ENCODE measurements at places on chromosomes 11 and 22.
A peak's percentile ranks its signal among the peaks of the same experiment; 100 is the strongest.

GRCh38 chr22:19763458-19764298 lies 3.1 kb downstream of the TBX1 start:
- DNase-seq, result no peak

- DNase-seq, result no peak
Measured at GRCh38 chr11:117909611-117910382, 19.4 kb downstream of the TMPRSS13 start.

DNA sequence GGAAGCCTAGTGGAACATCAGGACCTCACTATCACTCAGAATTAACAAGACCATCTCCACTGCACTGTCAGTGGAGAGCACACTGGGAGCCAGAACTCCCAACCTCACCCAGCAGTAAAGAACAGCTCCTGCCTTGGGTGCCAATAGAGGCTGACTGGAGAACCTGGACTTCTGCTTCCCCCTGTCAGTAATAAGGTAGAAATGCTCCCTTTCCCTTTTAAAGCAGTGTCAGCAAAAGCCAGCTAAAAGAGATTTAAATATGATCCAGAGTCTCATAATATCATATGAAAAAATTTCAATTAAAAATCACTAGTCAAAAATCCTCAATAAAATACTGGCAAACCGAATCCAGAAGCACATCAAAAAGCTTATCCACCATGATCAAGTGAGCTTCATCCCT lies 82.8 kb downstream of the SPATA19 start:
- no peak for DNase-seq

- no peak for DNase-seq
Measured at GRCh38 chr11:71485063-71485399, 32.0 kb downstream of the NADSYN1 start.

- no peak for DNase-seq
Measured at GRCh38 chr11:64366751-64367150, 7.8 kb downstream of the RPS6KA4 start.

GRCh38 chr11:17206463-17206862 lies 1.3 kb downstream of the PIK3C2A start:
- no peak for DNase-seq

DNA sequence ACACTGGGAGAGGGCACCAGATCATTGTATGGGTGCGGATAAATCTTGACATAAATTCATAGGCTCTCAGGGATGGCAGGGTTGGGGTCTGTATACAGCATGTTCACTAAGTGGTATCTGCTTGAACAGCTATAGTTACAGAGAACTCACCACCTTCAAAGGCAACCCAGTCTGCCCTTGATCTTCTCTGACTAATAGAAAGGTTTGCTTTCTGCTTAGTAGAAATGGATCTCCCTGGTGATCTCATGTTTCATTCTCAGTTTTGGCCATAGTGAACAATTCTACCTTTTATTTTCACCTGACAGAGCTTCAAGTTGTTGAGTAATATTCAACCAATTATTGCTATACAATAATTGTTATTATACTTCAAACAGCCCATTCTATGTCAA lies 32.4 kb downstream of the CNTF start:
- DNase-seq, result peak; percentile 26

GRCh38 chr22:24587948-24588347 lies 4.9 kb downstream of the LRRC75B start:
- DNase-seq, result no peak

DNA sequence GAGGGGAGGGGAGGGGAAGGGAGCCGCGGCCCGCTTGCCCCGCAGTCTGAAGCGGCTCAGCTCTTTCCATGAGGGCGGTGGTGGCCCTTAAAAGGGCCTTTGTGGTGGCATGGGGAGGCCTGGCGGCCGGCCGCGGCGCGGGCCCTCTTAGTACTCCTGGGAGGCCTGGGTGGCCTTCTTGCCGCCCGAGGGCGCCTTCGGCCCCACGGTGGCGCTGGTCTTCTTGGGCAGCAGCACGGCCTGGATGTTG lies 6.9 kb downstream of the DPAGT1 start:
- no peak for DNase-seq

- no peak for DNase-seq
Measured at GRCh38 chr11:56889986-56890385, 98.7 kb upstream of the OR5AK2 start.

GRCh38 chr22:19109198-19110063 lies 12.8 kb downstream of the DGCR2 start:
- DNase-seq, result peak; percentile 36

GRCh38 chr22:31533374-31533773 lies 37.0 kb downstream of the SFI1 start:
- no peak for DNase-seq

DNA sequence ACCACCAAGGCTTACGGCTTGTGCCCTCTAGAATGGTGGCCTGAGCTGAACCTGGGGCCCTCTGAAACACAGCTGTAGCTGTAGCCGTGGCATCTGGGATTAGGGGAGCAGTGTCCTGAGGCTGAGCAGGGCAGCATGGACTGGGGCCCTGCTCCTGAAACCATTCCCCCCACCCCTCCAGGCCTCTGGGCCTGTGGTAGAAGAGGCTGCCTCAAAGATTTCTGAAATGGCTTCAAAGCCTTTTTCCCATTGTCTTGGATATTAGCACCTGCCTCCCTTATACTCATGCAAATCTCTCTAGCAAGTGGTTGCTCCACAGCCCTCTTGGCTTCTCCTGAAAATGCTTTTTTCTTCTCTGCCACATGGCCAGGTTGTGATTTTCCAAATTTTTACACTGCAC lies 106.9 kb downstream of the CTNND1 start:
- DNase-seq, result no peak

DNA sequence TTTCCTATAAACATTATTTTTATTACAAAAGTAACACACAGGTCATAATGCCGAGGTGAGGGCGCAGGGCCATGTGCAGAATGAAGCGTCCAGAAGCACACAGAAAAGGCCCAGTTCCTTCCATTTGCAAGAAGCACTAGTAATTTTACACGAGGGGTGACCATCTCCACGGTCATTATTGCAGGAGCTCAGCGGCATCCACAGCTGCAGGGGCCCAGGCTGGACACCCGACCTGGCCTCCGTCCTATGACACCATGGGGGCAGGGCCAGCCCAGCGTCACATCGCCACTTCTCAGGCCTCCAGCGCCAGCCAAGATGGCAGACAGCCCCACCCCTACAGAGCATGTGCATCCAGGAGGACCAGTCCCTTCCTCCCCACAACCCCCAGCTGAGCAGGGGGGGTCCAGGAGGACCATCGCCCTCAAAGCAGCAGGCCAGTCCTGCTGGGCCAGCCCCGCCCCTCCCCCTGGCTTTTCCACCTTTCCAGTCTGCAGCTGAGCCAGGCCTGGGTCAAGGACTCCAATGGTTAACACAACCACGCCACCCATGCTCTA lies 3.5 kb downstream of the IGF2 start:
- DNase-seq, result no peak

- no peak for DNase-seq
Measured at GRCh38 chr11:120125024-120125423, 12.9 kb downstream of the TRIM29 start.

- DNase-seq, result no peak
Measured at GRCh38 chr11:36465449-36466163, 44.5 kb downstream of the TRAF6 start.

GRCh38 chr22:30943368-30943767 lies 25.2 kb downstream of the MORC2 start:
- DNase-seq, result no peak

DNA sequence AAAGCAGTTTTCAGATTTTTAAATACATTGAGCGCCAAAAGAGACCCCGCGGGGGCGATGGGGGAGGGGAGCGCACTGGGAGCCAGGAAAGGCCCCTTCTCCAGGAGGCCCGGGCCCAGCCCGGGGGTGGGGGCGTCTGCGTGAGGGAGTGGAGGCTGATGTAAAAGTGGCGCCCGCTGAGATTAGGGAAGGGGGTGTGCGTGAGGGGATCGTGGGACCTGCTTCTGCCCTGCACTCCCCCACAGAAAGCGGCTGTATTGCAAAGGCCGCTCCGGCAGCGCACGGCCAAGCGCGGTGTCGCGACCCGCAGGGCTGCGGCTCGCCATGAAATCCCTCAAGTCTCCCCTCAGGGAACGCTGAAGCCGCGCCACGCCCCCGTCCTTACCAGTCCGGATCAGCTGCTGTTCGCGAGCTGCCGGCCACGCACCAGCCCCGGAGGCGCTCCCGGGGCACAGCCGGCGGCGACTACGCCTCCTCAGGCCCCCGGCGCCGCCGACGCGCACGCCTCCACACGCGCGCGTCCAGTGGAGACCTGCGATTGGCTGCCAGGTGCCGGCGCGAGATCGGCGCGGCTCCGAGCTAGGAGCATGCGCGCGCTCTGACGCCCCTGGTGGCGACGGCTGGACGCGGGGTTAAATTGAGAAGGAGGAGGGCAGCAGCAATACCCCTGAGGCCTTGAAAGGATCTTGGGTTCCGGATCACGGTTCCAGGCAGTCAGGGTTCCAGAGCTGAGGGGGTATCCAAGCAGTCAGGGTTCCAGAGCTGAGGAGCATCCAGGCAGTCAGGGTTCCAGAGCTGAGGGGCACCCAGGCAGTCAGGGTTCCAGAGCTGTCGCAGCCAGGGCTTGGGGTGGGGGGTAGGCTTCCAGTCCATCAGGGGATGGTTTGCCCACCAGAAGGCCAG lies at the start of gene ZNF280B:
Gene ZNF280B, minus strand, starts transcription at position 469 of the 903 bp plus-strand sequence. CDS start 19,344 bp downstream, outside the sequence.
- DNase-seq, result peak; percentile 92

DNA sequence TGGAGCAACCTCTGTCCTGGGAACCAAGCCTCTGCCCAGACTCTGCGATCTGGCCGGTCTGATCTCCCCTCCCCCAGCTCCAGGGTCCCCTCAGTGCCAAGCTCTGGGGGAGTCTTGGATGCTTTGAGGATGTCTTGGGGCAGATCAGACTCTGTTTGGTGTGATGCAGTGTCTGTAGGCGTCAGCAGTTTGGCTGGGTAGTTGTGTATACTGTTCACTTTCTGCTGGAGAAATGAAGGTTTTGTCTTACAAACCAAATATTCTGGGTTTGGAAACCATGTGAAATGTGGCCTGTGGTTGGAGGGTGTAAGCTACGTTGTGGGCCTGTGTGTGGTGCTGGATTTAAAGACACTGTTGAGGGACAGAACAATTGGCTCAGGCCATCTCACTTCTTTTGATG lies 4.6 kb downstream of the INSC start:
- no peak for DNase-seq

DNA sequence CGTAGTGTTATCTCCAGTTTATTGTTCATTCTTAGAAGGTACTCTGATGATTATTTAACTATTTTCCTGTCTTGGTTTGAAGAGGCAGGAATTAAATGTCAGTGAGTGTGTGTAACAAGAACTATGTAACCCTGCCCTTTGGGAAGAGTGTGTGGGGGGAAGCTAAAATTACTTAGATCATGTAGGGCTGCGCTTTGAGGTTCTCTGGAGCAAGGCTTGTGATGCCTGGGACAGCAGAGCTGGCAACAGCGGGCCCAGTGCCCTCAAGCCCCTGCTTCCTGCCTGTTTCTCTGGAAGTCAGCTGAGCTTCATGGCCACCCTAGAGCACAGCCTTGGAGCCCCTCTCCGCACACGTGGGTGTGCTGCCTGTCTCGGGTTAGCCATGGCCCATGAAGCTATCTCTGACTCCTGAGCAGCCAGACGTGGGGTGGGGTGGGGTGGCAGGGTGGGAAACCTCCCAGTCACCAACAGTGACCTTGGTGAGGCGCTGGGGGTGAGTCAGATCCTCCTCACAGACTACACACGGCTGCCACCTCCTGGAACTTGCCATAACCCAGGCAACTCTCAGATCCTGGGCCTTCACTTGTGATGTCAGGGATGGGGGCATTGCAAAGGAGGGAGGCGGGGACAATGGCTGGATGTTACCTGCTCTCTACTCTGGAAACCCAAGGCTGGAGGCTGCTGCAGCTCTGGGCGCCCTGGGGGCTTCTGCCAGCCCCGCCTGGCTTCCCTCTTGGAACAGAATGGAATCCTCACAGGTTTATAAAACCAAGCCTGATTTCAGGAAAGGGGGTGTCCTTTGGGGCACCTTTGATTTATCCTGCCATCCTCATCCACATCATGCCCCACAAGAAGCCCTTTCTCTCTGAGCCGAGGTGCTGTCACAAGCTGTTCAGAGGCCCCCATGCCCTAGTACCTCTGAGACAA lies 88.6 kb downstream of the SNX19 start:
- DNase-seq, result peak; percentile 30

- DNase-seq, result no peak
Measured at GRCh38 chr11:42301777-42302176, 842.3 kb upstream of the LRRC4C start.

DNA sequence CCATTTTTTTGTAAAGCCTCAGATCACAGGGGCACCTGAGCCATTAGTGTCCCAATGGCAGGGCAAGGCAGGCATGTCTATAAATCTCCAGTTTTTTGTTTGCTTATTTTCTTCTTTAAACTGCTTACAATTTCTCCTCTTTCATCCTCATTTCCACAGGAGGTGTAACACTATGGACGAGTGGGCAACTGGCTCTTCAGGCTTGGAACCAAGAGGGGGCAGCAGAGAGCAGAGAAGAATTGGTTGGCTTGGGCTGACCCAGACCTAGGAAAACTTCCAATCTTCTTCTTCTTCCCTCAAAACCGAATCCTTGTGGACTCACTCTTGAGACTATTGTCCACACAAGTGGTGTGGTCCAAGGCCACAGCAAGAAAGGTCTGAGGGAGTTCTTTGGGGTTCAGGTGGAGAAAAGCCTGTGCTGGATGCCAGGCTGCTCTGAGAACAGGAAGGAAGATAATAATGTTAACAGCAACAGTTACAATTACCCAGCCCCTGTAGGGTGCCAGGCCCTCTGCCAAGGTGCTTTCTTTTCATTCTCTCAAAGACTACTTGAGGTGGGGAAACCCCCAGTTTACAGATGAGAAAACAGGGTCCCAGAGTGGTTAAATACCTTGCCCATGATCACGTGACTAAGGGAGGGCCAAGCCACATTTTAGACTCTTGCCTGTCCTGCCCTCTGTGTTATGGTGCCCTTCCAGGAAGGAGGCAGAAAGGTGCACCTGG lies 70.7 kb upstream of the E2F8 start:
- peak; percentile 68 for DNase-seq

DNA sequence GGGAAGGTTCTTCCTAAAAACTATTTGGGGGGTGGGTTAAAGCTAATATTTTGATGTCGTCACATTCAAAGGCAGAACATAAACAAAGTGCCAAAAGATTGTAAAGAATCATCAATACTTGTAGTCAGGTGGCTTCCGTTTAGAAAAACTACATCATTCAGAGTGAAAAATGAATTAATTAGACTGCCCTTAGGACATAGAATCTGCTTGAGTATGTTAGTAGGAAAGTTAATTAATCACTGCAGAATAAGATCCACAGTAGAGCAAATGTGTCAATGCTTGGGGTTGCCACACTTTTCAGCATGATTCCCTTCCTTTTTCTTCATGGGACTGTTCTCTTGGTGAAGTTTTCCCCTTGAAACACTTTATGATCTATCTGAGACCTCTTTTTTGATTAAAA lies 166.8 kb upstream of the MTNR1B start:
- DNase-seq, result no peak
